Spinal cord (tissue), 10 donors: ENCODE measurements at places on chromosomes 13 and 19.

GRCh38 chr19:5358173-5358800, 17.7 kb upstream of the PTPRS start:
- no peak for DNase-seq

DNA sequence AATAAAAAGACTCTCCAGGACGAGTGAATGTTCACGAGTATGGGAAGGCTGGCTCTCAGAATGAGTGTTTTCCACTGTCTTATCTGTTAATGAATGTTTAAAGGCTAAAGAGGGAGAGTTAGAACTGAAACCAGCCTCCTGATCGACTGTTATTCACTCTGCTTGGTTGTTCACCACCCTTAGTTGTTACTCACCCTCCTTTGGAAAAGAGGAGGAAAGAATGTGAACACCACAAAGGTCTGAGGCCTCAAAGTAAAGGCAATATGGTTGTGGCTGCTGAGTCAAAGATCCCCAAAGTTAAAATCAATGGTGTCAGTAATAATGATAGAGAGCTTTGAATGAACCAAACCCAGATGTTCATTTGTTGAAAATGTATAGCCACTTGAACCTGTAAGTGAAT, 1793.2 kb upstream of the PCDH20 start:
- DNase-seq, result no peak

DNA sequence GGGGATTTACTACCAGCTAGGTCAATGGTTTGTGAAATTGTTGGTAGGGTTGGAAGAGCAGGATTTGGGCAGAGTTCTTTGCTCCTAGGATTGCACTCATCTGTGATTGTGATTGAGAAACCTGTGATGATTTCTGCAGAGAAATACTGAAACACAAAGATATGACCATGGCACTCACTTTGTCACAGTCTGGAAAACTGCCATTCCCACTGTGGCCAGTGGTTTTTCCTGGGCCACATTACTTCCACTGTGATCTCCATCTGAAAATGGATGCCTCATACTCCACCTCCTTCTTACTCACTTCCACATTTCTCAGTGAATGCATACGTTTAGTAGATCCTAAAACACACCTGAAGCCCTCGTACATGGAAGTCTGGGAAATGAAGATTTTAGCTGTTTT, 593.2 kb downstream of the LMO7 start:
- no peak for DNase-seq

- DNase-seq, result no peak
Measured at GRCh38 chr13:110766671-110767430, 53.4 kb downstream of the ING1 start.

DNA sequence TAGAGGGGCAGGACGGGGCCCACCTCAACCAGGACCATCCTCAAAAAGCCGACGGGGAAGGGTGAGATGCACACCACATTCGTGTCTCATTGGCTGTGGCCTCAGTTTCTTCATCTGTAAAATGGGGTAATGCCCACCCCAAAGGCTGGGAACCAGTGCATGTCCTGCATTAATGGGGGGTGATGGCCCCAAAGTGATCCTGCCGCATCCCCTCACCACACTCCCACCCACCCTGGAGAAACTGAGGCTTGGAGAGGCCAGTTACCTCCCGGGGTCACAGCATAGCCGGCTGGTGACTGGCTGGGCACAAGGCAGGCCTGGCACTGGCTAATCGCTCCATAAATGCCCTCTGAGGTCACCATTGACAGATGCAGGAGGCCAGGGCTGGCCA, 640 bp upstream of the MIDN start:
- DNase-seq, result no peak

GRCh38 chr19:9741476-9742171, 26.9 kb downstream of the ZNF846 start:
- no peak for DNase-seq

DNA sequence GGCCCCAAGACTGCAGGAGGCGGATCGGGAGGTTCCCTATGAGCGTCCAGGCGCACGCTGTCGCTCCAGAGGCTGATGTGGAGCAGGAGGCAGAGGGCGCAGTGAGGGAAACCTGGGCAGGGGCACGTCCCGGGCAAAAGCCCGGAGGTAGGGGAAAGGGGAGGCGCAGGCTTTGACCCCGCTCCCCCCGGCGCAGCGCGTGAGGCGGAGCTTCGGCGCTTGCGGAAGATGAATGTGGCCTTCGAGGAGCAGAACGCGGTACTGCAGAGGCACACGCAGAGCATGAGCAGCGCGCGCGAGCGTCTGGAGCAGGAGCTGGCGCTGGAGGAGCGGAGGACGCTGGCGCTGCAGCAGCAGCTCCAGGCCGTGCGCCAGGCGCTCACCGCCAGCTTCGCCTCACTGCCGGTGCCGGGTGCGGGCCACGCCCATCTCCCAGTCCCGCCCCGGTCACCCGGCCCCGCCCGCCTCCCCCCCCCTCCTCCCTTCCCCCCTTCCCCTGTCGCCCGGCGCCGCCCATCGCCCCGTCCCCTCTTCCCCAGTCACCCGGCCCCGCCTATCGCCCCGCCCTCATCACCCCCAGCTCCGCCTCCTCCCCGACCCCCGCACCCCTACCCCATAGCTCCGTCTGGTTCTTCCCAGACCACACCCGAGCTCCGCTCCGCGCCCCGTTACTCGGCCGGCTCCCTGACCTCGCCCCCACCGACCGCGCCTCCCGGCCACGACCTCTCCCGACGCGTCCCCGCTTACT, 4.1 kb downstream of the HMG20B start:
- no peak for DNase-seq

- DNase-seq, result no peak
Measured at GRCh38 chr19:31821346-31821745, 472.1 kb upstream of the TSHZ3 start.

- DNase-seq, result no peak
Measured at GRCh38 chr19:45900738-45901431, 1.5 kb downstream of the MYPOP start.

- no peak for DNase-seq
Measured at GRCh38 chr13:41465241-41465847, 8.0 kb downstream of the RGCC start.

GRCh38 chr19:20279516-20279915, 112.5 kb downstream of the ZNF486 start:
- DNase-seq, result no peak

GRCh38 chr13:40207001-40207478, 459.4 kb downstream of the FOXO1 start:
- DNase-seq, result no peak

GRCh38 chr13:99432609-99433542, 68.4 kb upstream of the TM9SF2 start:
- peak; percentile 20 for DNase-seq

DNA sequence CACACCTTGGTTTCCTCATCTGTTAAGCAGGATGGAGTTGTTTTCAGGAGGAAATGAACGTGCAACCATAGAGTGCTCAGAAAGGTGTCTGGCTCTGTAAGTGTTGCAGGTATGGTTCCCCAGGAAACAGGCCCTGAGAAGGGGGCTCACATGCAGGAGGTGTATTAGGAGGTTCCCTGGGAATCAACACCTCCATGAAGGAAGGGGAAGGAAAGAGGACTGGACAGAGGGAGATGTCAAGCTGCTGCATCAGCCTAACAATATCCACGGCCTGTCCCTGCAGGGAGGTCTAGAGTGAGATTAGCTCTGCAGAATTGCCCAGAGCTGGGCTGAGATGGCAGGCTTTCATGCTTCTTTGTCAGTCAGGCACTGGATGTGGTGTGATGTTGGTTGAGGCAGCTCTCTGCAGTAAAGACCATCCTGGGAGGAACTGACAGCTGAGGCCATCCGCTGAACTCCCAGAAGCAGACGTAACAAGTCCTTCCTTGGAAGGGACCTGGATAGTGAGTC, 373.3 kb downstream of the ZNF536 start:
- DNase-seq, result no peak

DNA sequence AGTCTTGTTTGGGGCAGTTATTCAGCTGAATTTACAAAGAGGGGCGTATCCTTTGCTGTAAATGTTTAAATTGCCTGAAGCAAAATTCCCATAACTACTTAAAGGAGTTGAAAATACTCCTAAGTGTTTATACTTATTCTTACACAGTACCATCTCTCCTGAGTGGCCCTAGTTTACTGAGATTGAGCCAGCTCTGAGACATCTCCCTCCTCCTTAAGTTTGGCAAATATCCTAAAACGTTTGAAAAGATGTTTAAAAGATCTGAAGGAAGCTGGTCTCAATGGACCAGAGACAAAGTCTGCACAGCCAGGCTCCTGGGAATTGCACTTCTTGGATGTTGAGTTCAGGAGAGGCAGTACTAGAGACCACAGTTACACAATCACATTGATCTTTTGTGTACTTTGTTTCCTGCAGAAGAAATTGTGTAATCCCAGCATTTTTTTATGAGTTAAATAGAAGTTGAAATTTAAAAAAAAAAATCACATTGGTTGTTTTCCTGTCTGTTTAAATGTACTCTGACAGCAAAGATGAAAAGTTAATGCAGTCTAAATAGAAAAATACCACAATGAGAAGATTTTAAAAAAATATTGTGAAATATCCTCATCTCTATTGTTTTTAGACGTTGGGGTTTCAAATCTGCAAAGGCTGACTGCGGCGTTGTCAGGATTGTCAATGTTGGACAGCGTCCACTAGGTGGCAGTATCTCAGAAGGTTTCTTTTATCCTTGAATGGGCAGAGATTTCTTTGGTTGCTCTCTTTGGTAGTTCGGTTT, 20.7 kb downstream of the TNFSF11 start:
- DNase-seq, result peak; percentile 69

GRCh38 chr13:99916366-99917103, 55.0 kb downstream of the ZIC5 start:
- no peak for DNase-seq

DNA sequence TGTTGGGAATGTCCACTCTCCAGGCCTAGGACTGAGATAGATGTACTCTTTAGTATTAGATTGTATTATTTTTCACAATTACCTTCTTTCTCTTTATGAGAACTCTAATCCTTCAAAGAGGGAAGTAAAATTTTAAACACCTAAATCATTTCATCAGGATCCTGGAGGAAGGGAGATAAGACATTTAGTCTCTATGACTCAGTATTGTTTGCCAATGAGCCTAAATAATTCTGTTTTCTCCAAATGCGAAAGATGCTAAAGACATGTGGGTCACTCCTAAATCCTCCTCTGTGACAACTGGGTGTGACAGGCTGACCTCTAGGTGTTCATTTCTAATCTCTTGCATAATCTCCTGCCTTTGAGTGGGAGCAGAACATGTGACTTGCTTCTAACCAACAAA, 1736.6 kb upstream of the MIR17HG start:
- no peak for DNase-seq

- DNase-seq, result peak; percentile 65
Measured at GRCh38 chr13:102402290-102402689, 442 bp upstream of the FGF14 start.

DNA sequence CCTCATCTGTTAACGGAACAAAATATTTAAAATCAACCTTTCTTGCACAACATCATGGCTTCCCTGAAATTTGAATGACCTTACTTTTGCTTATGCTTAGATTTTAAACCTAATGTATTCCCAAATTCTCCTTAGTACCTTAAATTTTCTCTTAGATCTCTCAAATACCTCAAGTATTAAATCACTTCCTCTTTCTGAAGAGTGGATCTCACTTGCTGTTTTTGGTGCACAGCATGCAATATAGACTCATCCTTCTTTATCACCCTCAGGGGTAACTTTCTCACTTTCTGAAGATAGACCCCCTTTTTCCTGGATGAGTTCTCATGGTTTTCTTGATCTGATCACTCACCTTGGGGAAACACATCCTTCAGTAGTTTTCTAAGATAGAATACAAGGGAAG, 871.7 kb downstream of the DACH1 start:
- no peak for DNase-seq

DNA sequence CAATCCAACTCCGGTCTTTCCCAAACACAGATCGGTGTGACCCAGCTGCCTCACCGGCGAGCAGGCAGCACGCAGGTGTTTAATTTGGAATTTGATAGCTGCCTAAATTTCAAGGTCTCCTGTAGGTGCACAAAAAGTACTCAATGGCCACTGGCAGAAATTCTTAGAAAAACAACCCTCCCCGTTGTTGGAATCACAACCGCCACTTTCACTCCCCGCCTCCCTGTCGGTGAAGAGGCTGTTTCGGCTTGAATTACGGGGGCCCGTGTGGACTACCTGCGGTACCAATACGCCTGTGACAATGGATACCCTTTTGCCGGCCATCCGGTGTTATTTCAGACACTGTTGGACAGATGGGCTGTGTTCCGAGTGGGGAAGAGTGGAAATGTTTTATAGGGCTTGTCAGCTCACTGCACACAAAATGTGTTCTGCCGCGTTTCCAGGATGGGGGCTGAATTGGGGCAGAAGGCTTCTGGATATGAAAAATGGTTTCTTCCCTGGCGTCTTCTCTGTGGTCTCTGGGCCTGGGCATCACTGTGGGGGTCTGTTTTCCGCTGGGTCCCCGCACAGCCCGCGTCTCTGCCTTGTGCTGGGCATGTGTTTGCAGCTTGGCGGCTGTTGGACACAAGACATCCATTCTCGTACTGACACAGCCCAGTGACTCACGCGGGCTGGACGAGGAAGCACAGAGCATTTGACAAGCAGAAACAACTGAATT, 45.4 kb downstream of the ZIC5 start:
- DNase-seq, result peak; percentile 80

DNA sequence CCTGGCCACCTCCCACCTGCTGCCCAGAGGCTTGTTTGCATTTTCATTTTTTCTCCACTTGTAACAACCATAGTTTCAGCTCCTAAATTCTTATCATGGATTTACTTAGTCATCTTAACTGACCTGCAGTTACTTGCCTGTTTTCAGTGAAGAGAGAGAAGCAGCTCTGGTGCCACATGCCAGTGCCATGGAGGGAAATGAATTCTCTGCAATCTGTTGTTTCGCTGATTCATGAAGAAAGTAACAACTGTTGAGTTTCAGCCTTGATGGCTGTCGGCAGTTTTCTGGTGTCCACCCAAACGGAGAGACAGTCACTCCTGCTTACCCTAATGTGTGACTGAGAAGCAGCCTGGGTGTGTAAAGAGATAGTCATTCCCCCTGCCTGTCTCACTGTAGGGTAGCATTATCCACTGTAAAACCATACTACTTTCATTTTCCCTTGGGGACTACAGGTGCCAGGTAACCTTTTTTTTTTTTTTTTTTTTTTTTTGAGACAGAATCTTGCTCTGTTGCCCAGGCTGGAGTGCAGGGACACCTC, 116.1 kb downstream of the DNAJC3 start:
- no peak for DNase-seq

- peak; percentile 57 for DNase-seq
Measured at GRCh38 chr13:98144801-98145350, 2.0 kb downstream of the FARP1 start.

GRCh38 chr19:8640402-8641004, 10.1 kb downstream of the NFILZ start:
- no peak for DNase-seq

- no peak for DNase-seq
Measured at GRCh38 chr19:19274716-19275565, 1.8 kb upstream of the TM6SF2 start.

DNA sequence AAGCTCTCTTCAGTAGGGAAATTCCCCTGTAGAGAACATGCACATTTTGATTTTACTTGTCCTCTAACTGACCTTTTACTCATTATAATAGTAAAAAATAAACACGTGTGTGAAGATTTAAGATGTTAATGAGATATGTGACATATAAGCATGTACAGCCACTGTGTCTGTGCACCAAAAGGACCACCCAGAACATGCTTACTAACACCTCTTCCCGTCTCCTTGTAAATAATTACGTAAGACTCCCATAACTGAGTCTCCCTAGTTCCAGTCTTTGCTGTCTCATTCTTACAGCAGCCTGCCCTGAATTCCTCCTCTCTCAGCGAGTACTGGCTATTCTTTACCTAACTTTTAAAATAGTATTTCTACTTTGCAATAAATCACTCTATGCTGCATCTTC, 53.6 kb downstream of the ZNF100 start:
- DNase-seq, result no peak
